ENCODE measurements at places on chromosomes 5 and 9. TPM values are rescaled to one million over a fixed set of nuclear protein-coding genes. Genes with fewer than 3 reads are reported as not detected.
A peak's percentile ranks its signal among the peaks of the same experiment; 100 is the strongest.

- DNase-seq = no peak
These were observed 56.6 kb upstream of the MOCS2 start for GRCh38 chr5:53166183-53166495.

DNA sequence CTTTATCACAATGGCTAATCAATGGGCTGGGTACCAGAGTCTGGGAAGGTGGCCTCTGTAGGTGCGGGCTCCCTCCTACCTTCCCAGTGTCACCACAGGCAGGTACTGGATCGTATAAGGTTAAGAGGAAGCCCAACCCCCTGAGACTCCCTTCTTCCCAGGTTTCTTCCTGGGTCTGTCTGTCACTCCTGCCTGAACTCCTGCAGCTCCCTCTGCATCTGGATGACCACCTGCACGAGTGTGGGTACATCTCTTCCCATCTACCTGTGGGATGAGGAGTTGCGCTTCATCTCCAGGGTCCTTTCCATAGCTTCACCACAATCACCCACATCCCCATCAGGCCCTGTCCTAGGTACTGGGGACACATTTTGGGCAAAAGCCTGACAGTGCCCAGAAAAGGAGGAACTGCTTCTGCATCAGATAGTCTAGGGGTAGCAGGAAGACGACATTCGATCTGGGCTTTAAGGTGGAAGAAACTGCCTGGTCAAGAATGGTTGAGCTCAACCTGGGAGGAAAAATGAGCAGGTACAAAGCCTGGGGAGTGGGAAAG lies 112.2 kb upstream of the ALDH1B1 start:
- DNase-seq = no peak

DNA sequence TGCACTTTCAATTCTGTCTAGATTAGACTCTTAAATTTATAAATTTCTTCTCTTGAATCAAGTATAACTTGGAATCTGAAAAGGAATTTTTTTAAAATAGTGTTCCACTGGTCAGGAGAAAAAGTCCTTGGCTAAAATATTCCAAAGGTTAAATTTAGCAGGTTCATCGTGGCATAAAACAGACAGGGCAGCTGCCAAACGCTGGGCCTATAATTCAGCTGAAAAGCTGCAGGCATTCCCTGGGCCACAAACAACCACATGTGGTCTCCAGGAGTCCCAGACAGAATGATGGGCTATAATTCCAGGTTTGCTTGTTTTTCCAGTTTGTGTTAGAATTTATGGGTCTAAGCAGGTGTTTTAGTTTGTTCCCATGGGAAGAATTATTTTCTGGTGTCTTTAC lies 71.1 kb upstream of the RETREG1 start:
- no peak for DNase-seq

DNA sequence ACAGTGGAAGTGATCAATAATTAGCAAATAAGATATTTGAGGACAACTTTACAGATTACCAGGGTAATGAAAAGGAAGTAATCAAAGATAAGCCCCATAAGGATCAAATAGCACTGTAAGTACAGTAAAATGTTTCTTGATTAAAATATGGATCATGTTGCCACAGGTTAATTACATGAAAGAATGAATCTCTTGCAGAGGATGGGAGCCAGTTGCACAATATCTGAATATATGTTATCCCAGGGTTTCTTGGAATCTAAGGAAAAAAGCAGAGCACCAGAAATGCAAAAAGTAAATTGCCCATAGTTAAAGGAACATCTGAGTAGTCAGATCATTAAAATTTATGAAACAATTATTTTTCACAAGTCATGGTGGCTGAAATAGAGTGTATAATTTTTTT lies 13.8 kb upstream of the SRP19 start:
- no peak for DNase-seq

DNA sequence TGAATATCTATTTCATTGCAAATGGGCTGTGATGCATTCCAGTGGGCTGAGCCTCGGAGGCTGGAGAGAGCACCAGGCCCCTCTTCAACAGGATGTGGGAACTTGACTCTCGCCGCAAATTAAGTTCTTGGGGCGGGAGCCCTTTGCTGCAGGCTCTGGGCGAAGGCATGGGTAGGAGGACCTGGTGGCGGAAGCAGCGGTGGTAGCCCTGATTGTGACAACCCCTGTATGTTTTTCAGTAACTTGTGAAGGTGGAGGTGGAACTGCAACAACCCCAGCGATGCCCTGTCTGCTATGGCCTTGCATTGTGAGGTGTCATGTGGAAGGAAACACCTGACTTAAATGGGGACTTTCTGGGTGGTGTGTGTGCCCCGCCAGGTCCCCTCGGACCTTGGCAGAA lies 9.4 kb downstream of the FYB1 start:
- no peak for DNase-seq

GRCh38 chr5:159774476-159775031 lies 141.7 kb upstream of the ADRA1B start:
- no peak for DNase-seq

The TMEM174 gene
- not detected for total RNA-seq

GRCh38 chr9:133171161-133171961 lies 7.6 kb upstream of the GBGT1 start:
- DNase-seq = no peak

GRCh38 chr9:136996361-136997292 lies at the start of gene CLIC3:
TSS of gene CLIC3 (minus strand) at chr9:136996568. CDS start at chr9:136996543, 25 bp downstream.
- DNase-seq = no peak

The SNX24 gene
- total RNA-seq = 19.3 TPM

The OCLN gene
- total RNA-seq = 7.9 TPM

The PCDHGA4 gene
- 0.93 TPM for total RNA-seq

GRCh38 chr5:156271569-156271968 lies 55.4 kb upstream of the SGCD start:
- DNase-seq = no peak

GRCh38 chr5:125056671-125057485 lies 310.4 kb upstream of the ZNF608 start:
- DNase-seq = no peak

DNA sequence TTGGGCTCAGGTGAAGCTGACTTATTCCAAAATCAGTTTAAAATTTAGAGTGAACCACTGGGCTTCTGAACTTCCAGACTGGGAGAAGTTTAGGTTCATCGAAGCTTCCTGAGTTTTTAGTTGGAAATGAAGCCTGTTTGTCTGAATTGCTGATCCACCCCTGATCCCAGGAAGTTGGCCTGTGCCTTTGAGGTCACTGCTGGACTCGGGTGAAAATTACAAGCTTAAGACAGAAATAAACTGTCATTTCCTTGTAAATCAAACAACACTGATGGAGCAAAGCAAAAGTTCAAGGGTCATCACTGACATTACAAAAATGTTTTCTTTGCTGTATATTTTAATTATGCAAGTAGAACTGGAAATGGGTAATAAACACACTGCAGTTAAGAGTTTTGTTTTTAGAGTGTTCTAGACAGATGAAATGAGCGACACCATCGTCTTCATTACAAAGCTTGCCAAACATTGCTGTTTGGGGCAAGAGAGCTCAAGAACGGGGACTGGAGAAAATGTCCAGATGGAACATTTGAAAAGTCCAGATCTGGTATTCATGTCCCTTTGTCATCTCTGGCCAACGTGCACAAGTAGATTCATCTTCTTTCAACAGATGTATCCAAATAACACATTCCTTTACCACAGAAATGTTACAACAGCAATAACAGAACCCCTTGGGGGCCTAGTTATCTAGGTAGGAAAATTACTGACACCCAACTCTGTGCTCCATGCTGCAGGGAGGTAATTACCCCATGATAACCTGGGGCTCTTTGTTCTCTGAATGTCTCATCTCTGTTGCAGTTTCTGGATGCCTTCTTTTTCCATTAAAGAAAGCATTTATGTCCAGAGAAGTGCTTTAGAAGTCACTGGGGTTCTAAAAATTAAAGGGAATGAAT lies 142.4 kb upstream of the ERCC6L2 start:
- DNase-seq = no peak

- DNase-seq = no peak
These were observed 50.3 kb upstream of the C5orf58 start for GRCh38 chr5:170182491-170182890.

GRCh38 chr5:43642428-43642827 lies 39.4 kb downstream of the NNT start:
- no peak for DNase-seq

DNA sequence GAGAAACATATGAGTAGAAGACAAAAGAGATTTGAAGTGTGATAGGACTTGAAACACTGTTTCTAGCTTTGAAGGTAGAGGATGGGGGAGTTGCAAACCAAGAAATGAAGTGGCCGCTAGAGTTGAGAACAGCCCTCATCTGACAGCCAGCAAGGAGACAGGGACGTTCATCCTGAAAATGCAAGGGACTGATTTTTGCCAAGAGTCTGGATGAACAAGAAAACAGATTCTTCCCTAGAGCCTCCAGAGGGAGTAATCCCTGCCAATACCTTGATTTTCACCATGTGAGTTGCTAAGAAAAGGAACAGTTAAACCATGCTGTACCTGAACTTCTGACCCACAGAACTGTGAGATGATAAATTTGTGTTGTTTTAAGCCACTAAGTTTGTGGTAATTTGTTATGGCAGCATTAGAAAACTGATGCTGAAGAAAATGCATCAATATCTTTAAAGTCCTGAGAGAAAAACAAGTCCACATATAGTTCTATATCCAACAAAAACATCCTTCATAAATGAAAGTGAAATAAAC lies 154.0 kb upstream of the ADAMTSL1 start:
- DNase-seq = no peak

GRCh38 chr5:160458806-160459800 lies 37.4 kb downstream of the PTTG1 start:
- no peak for DNase-seq

- no peak for DNase-seq
These were observed 36.4 kb upstream of the TNFAIP8 start for GRCh38 chr5:119319401-119319800.

- DNase-seq = no peak
These were observed 195.6 kb upstream of the RAI14 start for GRCh38 chr5:34460496-34460895.

DNA sequence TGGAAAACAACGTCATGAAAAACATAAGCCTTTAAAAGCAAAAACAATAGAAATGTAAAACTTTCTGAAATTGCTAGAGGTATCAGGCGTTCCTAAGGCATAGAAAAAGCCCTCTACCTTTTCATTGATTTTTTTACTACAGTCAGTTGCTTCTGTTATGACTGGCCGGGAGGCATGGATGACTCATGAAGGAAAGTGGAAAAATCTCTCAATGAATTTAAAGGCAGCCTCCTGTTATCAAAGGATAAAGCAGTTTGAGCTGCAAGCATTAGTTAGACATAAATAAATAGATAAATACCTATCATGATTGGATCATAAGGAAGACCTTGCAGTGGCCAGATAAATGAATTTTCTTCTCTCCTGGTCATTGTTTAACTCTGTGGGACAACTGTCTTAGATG lies 281.6 kb downstream of the MAST4 start:
- no peak for DNase-seq

- DNase-seq = no peak
These were observed 361.1 kb upstream of the NUDT12 start for GRCh38 chr5:103923616-103924168.

DNA sequence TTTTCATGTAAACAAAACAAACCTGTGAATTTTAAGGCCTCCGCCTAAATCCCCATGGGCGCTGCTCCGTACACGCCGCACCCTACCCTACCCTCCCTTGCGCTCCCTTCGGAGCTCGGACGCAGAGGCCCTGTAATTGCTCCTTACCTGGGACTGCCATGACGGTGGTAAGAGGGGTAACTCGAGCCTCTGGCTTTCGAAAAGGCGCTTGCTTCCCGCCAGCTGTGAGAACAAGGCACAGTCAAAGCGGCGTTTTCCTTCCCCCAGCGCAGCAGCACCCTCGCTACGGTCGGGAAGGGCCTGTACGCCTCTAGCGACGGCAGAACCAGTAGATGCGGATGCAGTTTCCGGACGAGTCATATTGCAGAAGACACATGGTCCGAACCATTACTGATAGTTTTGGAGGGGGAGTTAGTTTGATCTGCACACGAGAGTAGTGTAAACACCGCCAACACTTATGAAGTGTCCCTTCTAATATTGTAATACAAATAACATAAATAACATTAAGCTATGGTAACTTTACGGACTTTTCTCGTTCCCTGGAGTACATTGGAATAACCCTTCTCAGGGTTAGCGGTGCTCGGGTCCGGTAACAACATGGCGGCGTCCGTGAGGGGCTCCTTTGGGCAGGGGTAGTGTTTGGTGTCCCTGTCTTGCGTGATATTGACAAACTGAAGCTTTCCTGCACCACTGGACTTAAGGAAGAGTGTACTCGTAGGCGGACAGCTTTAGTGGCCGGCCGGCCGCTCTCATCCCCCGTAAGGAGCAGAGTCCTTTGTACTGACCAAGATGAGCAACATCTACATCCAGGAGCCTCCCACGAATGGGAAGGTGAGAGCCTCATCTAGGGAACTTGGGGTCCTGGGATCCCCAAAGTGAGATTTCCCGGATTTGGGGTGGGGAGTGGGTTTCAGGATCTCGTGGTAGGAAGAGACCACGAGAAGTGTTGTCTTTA lies at the start of the genes CWC27 and SREK1IP1:
CWC27 (plus strand) TSS at position 573 of the 955 bp plus-strand sequence; CDS start at position 790, 217 bp downstream.
SREK1IP1 (minus strand) TSS at position 334 of the 955 bp plus-strand sequence; CDS start at position 160, 174 bp downstream.
- DNase-seq = peak; percentile 67

The DNAJB5 gene
- 27.1 TPM for total RNA-seq

DNA sequence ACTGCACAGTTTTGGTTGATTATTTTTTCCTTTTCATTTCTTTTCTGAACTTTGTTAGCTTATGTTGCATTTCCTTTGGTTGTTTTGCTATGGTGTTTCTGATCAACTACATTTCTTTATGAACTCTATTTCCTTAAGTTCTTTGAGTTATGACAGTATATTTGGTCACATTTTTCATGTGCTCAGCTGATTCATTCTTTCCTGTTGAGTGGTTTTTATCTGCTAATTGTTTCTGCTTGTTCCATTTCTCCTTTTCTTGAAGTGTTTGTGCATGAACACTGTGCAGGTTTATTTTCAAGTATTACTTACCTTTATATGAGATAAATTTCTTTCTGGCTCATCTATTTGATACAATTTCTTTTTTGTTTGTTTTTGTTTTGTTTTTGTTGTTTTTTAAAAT lies 50.9 kb upstream of the MACIR start:
- no peak for DNase-seq

DNA sequence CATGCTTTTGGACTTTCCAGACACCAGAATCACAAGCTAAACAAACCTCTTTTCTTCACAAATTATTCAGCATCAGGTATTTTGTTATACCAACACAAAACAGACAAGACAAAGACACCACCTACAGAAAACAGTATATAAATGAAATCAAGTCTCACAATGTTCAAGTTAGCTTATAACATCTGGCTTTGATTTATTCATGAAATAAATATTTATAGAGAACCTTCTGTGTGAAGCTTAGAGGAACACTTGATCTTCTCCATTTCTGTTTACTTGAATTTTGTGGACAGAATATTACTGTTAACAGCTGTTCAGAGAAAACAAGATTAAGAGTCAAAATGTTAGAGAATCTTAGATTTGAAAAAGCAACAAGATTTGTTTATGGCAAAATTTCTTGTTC lies 137.4 kb upstream of the PRR16 start:
- no peak for DNase-seq

Data from neural crest cell (in vitro differentiated cells).